ENCODE measurements at places on chromosomes 13 and 19.

- no peak for DNase-seq
These were observed 5.7 kb upstream of the GGACT start for GRCh38 chr13:100594255-100594654.

- no peak for DNase-seq
These were observed 55.8 kb downstream of the VAV1 start for GRCh38 chr19:6828306-6828697.

GRCh38 chr19:29560313-29561075 is 34.7 kb downstream of the VSTM2B start:
- no peak for DNase-seq

- DNase-seq, result no peak
These were observed 9.5 kb downstream of the EML2 start for GRCh38 chr19:45629704-45630103.

DNA sequence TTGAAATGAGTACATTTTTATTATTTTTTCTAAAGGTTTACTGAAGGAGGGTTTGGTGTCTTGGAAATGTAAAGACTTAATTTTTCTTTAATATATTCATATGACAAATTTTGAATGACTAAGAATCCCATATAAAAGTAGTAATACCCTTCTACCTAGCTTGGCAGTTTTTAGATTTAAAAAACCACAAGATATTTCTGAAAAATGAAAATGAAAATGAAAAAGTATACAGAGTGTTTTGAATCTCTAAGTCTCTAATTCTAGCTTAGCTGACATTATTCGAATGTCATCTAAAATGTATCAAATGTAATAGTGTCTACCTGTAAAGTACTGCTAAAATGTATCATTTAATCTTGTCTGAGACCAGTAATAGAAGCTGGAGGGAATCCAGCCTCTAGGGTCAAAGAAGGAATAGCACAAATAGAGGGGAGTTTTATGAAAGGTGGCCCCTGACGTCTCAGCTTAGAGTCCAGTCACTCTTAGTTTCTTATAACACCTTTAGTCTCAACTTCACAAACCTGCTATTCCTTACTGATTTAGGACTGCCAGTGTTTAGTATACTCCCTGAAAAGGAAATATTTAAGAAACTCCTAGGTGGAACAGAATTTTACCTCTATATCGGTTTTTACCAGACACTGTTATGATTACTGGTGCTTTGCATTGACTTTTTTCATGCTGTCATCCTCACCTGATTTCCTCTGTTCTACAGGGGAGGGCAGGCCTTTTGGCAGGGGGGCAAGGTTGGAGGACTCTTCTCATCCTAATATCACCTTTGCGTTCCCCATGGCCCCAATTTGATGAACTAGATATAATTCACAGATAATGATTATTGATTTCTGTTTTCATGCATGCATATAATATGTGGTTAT is 16.2 kb upstream of the MIR17HG start:
- DNase-seq, result no peak

GRCh38 chr19:32350471-32350865 is 5.1 kb downstream of the ZNF507 start:
- DNase-seq, result no peak

GRCh38 chr13:36531746-36532486 is 99.6 kb downstream of the CCNA1 start:
- DNase-seq, result no peak

DNA sequence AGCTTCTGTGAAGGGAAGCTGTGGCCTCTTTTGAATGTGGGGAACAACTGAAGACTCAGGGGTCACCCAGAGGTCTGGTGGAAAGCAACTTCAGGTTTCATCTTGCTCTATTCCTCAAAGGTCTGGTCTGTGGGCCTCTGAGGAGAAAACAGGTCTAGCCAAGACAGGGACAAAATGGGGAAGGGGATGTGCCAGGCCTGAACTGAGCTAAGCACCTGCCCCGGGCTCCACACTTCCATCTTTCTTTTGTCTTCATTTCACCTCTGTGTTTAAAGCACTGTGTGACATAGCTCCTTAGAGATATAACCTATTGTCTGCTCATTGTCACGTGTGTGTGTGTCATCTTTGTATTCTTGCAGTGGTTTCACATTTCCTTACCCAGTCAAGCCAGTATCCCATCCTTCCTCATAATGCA is 19.9 kb upstream of the GDF15 start:
- no peak for DNase-seq

GRCh38 chr13:24166561-24166960 is 6.0 kb downstream of the SPATA13 start:
- DNase-seq, result no peak

DNA sequence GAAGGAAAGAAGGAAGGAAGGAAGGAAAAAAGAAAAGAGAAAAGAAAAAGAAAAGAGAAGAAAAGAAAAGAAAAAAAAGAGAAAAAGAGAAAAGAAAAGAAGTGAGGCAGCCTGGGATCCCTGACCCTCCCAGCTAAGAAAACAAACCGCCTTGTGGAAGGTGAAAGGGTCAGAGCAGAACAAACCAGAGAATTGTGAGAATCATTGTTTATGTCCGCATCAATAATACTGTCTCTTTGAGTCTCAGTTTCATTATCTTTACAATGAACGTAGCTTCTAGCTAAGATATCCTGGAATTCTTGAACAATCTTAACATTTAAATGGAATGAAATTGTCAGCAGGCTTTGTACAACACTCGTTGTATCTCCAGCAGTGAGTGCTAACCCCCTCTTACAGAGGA is 66.4 kb upstream of the SERP2 start:
- DNase-seq, result no peak

GRCh38 chr13:67048084-67048820 is 181.9 kb downstream of the PCDH9 start:
- DNase-seq, result no peak
